ENCODE measurements at places on chromosomes 3 and 15.

DNA sequence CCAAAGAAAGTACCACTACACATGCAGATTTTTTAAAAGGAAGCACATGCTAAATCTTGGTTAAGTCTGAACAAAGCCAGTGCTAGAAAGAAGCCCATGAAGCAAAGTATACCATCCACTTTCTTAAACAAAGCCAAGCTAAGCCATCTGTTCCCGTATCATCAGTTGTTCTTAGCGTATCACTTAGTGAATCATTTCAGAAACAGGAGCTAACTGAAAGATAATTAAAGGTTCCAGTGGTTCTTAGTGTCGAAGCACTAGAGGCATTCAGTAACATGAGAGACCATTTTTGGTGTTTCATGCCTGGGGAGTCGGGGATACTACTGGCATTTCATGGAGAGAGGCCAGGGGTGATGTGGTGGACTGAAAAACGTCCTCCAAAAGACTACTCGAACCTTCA is 12.8 kb downstream of the UBXN7 start:
- DNase-seq, result no peak

DNA sequence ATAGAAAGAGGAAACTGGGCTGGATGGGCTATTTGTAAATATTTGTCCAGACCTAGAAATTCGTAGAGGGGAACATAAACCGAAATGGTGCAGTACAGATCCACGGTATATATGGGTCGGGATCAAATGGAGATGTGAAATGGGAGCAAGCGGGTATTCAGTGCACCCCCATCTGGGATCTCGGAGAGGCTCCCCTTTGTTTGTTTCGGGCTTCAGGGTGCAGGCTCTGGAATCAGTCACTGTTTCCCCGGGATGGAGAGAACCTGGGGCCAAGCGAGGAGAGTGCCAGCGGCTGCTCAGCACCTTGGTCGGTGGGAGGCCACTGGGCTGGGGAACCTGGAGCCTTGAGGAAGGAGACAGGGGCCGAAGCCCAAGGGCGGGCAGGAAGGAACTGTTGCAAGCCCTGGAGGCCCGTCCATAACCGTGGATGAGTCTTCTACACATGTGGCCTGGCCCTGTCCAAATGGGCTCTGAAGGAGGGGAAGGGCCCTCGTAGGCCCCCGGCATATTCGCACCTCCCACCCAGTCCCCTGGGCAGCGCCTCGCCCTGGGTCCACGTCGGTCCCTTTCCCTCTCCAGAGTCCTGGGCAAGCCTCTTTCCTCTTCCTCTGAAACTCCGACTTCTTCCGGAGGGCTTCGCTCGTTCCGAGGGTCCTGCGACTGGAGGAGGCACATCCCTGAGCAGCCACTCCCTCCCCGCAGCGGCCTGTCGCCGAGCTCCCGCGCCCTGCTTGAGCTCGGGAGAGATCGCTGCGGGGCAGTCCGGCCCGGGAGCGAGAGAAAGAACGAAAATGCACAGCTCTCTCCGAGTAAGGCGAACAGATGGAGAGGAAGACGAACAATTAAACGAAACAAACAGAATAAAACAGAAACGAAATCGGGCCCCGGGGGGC is 3.0 kb downstream of the ISL2 start:
- peak; percentile 11 for DNase-seq

DNA sequence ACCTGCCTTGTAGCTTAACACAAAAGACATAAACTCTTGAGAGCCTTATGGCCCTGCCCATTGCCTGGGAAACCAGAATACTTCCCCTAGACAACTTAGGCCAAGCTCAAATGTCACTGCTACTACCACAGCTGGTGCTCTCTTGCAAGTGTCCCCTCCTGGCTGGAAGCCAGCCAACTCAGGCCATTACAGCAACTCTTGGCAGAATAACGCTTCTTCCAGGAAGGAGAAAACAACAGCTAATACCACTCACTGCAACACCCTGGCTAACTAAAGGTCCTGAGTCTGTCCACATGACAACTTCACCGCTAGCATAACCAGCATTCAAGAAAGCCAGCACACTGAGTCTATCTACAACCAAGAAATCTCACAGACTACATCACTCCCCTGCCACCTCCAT is 5.1 kb upstream of the B4GALT4 start:
- DNase-seq, result no peak

DNA sequence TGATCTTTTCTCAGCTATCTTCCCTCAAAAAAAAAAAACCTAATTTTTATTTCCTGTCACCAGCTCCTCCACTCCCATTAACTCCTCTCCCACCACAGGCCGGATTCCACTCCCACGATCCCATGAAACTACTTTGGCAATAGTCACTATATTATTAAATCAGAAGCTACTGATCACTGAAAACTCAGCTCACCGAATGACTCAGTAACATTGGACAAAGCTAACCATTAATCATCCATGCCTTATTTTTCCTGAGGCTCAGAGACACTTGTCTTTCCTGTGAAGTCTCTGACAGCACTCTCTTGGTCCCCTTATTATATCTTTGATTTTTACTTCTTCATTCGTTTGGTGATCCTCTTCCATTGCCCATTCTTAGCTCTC is 260.2 kb downstream of the CGGBP1 start:
- peak; percentile 70 for DNase-seq

GRCh38 chr15:98731712-98732450 is 83.5 kb downstream of the IGF1R start:
- DNase-seq, result no peak

- no peak for DNase-seq
Measured at GRCh38 chr15:65087411-65087810, 10.9 kb downstream of the KBTBD13 start.

GRCh38 chr3:131338948-131339640 is 42.5 kb upstream of the NUDT16 start:
- DNase-seq, result no peak

GRCh38 chr3:48226939-48227338 is 3.6 kb downstream of the CAMP start:
- no peak for DNase-seq

DNA sequence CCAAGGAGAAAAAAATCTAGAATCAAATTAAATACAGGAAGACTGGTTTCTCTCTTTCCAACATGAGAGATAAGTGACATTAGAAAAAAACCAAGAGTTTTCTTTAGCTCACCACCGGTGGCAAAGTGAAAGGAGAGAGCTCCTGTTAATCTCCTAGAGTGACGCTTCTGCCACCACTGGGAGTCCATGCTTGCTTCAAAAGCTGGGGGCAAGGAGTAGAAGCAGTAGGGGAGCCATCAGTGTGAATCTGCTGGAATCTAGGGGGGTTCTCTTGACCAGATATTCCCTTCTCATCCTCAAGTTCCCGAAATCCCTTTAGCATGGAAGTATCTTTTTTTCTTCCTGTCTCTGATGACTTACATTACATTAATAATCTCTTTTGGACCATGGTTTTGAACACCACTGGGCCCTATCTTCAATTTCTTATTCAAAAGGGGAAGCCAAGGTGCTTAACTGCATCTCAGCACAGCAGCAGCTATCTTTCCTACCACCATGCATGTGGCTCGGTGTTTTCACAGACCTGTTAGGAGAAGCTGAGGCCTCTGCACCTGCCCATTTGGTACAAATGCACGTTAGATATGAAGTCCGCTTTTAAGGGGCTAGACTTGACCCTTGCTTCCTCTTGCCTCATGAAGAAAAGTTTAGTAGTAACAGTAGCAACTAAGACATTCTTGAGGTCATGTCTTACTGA is 6.6 kb upstream of the ICE2 start:
- no peak for DNase-seq

- DNase-seq, result no peak
Measured at GRCh38 chr15:83105440-83105839, 2.0 kb upstream of the TM6SF1 start.

DNA sequence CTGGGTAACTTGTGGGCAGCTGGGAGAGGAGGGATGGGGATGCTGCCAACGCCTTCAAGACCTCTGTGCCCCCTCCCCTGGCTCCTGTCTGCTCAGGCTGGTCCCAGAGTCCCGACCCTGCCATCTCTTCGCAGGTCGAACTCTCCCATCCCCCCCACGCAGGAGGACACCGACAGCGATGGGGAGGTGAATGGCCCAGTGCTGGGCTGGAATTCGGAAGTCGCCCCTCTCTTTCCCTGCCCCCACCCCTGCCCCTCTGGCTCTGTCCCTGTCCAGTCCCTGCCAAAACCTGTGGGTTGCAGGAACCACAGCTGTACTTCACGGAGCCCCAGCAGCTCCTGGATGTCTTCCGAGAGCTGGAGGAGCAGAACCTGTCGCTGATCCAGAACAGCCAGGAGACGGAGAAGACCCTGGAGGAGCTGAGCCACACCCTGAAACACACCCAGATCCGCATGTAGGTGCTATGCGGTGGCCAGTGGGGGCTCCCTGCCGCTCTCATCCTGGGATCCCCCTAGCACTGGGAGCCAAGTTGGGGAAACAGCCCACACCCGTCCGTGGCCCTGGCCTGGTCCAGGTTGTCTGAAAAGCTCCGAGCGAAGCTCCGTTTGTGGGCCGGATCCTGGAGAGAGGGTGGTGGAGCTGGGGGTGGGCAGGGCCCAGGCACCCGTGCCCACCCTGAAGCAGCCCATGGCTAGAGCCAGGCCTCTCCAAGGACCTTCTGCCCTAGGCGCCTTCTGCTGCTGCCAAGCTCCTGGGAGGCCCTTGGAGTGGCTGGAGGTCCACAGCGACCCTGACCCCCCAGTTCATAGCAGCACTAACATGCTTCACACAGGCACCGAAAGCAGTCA is 28.7 kb downstream of the CFAP100 start:
- DNase-seq, result no peak

- DNase-seq, result peak; percentile 17
Measured at GRCh38 chr3:186849374-186849975, 7.0 kb downstream of the ADIPOQ start.

- DNase-seq, result no peak
Measured at GRCh38 chr3:1010228-1010627, 82.6 kb upstream of the CNTN6 start.

DNA sequence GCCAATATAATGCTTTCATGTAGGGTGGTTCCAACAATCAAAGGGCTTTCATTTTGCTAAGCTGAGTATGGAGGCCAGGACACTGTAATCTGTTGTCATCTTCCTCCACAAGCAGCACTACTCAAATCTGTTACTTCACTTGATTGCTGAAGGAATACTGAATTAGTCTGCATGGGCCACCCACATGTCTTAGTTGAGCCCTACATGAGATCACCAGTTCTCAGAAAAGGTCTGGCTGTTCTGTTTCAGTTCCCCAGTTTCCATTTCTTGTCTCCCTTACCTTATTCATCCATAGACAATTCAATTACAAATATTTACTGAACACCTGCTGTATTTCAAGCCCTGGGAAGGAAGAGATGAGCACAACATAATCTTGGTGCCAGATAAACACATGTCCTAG is 119.2 kb downstream of the FHIT start:
- DNase-seq, result no peak

DNA sequence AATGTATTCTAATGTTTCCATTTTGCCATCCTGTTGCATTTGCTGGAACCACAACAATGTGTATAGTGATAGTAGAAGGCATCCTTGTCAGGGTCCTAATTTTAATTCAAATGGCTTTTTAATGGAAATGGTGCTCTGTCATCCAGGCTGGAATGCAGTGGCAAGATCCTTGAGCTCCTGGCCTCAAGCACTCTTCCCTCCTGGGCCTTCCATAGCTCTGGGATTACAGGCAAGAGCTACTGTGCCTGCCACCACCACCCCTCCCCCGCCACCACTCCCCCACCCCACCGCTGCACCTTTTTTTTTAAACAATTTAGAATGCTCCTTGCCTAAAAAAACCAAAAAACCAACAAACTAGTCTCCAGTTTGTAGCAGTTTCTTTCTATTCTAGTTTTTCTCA is 15.2 kb upstream of the IQCF6 start:
- no peak for DNase-seq

DNA sequence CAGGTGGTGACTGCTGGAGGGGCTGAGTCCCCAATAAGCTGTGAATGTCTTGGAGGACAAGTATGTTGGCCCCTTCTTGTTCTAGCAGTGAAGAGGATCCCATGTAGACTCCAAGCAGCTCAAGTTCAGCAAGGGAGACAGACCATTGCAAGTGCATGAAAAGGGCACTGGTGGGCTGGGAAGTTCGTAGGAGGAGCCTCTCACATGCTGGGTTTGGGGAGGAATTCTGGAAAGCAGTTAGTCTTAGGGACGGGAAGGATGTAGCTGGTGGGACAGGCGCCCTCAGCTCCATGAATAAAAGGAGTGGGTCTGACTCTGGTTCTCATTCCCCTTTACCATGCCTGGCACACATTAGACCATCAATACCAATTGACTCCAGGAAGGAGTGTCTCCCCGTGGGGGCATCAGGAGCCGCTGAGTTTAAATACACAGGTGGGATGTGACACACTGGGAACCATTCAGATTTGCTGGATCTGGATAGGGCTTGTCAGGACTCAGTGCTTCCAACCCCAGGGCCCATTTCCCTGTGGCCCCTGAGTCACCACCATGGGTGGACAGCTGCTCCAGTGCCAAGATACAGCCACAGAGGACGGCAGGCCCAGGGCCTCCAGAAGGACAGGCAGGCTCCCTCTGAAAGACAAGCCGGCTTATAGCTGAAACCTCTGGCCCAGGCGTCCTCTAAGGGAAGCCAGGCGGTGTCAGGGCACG is 552 bp upstream of the XYLB start:
- DNase-seq, result no peak

DNA sequence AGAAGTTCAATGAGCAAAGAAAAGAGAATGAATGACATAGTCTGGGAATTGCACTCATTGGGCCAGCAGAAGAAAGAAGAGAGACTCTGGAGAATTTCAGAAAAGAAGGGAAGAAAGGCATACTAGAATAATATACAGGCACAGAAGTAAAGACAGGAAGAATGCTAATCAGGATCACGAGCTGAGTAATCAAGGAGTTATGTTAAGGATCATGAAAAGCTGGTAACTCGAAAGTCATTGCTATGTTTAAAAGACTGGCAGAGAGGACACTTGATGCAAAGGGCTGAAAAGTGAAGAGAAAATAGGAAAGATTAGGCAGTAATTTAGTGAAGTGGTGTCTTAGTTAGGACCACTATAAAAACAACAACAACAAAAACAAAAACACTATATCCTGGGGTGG is 284.1 kb downstream of the ZBBX start:
- DNase-seq, result no peak

GRCh38 chr15:67018026-67018425 is 47.4 kb upstream of the SMAD3 start:
- no peak for DNase-seq

DNA sequence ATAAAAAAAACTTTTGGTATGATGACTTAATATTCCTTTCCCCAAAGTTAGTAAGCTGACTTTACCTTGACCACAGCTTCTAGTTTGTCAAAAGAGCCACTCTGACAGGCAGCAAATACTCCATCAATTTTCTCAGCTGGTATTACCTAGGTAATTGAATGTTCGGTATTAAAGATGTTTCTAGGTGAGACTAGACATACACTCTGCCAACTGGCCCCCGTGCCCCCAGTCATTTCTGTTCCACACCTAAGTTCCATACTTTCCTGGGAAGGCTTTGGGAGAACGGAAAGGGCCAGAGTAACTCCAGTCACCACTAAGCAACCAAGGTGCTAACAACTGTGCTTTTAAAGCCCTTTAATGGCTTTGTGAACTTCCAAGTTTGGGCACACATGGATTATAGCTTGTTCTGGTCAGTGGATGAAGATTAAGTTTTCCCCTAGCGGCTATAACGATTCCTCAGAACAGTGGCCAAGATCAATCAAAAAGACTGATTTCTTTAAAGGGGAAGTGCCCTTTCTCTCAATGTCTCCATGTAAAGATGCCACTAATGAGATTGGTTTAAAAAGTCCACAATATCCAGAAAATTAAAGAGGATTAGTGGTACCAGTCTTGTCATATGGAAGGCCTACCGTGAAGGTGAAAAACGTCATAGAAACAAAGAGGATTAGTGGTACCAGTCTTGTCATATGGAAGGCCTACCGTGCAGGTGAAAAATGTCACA is 7.0 kb downstream of the EIF4A2 start:
- peak; percentile 57 for DNase-seq
